Hematopoietic multipotent progenitor cell (in vitro differentiated cells): ENCODE measurements at places on chromosomes 2 and 18. TPM values are rescaled to one million over a fixed set of nuclear protein-coding genes. Genes with fewer than 3 reads are reported as not detected.

PLGLB1 gene
- total RNA-seq: 2.4 TPM

ARMC9 gene
- total RNA-seq: 9.7 TPM

KCNG2 gene
- total RNA-seq: 14.8 TPM

CROCC2 gene
- total RNA-seq: not detected

CD226 gene
- 0.81 TPM for total RNA-seq

- DNase-seq: no peak
Observed at GRCh38 chr18:29644276-29644675, 1398.3 kb downstream of the DSC3 start.

- DNase-seq: no peak
Observed at GRCh38 chr2:17583166-17583565, 42.7 kb downstream of the VSNL1 start.

- no peak for DNase-seq
Observed at GRCh38 chr18:10361660-10362059, 92.8 kb upstream of the APCDD1 start.

GRCh38 chr2:65375723-65376122 lies 56.7 kb downstream of the SPRED2 start:
- DNase-seq: no peak

- DNase-seq: no peak
Observed at GRCh38 chr2:214699236-214699635, 110.2 kb downstream of the BARD1 start.

DNA sequence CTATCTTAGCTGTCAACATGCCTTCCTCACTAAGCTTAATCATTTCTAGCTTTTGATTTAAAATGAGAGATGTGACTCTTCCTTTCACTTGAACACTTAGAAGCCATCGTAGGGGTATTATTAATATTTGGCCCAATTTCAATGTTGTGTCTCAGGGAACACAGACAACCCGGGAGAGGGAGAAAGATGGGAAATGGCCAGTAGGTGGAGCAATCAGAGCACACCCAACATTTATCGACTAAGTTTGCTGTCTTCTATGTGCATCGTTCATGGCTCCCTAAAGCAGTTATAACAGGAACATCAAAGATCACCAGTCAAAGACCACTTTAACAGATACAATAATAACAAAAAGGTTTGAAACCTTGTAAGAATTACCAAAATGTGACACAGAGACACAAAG lies 110.2 kb downstream of the OLA1 start:
- peak; percentile 26 for DNase-seq

DNA sequence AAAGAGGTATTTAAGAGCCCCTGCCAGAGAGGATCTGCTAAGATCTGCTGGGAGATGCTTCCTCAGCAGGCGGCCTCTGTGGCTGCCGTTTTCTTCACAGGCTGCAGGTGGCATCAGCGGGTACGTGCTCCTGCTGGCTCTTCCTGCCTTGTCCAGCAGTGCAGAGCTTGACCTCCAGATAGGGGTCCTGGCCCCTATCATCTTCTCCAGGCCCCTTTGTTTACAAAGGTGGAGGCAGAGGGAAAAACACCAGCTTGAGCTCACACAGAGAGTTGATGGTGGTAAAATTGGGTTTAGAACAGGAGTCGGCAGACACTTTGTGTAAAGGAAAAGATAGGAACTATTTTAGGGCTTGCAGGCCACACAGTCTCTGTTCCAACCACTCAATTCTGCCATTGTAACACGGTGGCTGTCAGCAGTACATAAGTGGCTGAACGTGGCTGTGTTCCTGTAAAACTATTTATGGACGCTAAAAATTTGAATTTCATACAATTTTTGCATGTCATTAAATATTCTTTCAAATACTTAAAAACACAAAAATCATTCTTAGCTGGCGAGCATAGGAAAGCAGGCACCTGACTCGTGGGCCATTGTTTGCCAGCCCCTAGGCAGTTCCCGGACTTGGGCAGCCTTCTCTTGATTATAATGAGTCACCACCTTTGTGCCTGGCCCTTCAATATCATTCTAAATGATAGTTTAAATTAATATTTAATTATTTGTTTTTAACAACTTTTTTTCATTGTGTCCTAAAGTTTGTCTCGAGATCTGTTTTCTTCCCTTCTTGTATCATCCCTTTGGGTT lies 98.2 kb upstream of the B3GNT7 start:
- DNase-seq: no peak

DNA sequence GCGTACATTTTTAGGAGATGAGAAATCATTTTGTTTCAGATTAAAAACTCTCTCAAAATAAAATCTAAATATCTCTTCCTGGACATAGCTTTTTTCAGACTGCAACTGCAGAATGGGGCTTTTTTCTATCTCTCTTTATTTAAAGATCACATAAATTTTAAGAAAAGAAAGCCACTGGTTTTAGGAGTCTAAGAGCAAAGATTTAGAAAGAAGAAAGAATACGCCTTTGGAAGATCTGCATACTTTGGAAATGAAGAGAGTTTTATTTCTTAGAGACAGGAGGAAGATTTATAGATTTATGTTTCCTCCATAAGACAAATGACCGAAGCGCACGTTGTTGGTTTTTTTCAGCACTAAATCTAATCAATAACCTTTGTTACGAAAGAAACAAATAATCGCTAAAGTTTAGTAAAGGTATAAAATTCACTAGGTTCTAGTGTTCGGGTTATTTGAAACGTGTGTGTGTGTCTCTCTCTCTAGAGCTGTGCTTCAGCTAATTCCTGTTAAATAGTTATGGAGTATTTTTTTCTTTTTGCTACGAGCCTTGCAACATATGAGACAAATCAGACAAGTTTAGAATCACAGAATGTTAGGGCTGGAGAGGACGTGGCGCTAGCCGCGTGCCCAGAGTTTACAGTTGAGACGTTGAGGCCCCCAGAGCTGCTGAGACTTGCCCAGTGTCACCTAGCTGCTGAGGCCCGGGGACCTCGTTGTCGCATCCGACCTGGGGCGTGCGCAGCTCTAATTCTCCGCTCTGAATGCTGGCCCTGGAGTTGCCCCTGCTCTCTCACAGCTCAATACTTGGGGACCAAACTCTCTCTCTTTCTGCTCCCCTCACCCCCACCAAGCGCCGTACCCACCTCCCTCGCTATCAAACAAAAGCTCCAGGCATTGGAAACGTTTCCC lies 69.9 kb downstream of the CTAGE1 start:
- peak; percentile 10 for DNase-seq

GRCh38 chr2:38214209-38214717 lies 138.3 kb upstream of the CYP1B1 start:
- DNase-seq: no peak

DNA sequence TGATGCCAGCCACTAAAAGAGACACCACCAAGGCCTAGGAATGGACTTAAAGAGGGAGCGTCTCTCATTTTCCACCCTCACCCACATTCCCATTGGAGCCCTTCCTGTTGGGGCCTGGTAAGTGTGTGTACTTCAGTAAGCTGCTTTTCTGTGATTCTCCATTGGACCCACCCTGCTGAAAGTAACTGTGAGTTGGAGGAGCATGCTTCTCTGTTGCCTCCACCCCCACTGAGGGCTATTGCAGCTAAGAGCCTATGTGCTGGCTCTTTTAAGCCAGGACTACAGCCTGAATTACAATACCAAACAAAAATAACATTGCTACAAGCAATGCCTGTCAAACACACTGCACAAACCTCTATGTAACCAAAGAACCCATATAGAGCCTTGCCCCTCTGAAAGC lies 81.1 kb downstream of the TRABD2A start:
- no peak for DNase-seq
